ENCODE measurements at places on chromosomes 5 and 9.

DNA sequence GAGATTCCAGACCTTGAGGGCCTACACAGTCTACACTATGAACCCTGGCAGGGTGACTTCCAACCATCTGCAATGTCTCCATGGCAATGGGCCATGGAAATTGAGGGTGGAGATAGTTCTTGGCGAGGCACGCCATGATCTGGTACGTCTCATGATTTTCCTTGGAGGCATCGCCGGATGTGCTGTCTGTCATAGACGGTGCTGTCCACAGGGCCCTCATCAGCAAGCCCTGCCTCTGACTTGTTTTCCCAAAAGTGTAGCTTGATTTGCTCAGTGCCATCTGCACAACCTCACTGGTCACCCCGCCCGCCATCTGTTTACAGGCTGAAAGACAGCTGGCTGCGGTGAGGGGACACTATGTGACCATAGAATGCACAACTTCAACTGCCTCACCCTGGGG lies 73.5 kb downstream of the BOD1 start:
- no peak for DNase-seq

DNA sequence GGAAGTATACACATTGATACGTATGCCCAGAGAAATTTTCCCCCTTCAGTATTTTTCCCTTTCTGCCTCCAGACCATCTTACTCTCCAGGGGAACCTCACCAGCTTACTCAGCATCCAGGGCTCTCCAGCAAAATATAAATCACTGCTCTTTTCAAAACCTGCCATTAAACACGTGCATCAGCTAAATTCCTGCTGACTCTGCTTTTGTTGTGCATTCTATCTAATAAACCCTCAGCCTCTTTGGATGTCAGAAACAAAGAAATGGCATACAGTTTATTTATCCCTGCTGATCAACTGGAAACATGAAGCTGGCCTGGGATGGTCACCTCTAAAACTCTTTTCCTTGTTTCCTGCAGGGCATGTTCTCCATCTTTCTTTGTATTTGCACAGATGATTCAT lies 126.8 kb downstream of the TRPM3 start:
- no peak for DNase-seq

DNA sequence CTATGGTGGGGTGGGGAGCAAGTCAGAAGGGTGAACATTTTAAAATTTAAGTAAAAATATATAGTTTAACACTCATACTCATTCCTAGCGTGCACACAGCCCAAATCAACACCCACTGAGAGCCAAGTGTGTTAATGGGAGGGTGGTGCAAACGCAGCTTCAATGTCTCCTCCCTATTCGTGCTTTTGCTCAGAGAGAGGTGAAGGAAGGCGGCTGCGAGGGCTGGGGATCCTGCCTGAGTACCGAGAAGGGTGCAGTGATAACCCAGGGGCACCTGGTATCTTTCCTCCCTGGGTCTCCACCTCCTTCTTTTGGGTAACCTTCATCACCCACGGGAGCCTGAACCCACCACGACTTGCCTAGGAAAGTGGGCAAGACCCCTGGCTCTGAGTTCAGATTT lies 35.0 kb downstream of the FGF1 start:
- DNase-seq, result no peak

GRCh38 chr5:170333161-170333910 lies 35.8 kb upstream of the LCP2 start:
- no peak for DNase-seq

- DNase-seq, result no peak
These were observed 38.8 kb downstream of the PAEP start for GRCh38 chr9:135600296-135600817.

GRCh38 chr5:149262315-149262714 lies 9.3 kb upstream of the AFAP1L1 start:
- no peak for DNase-seq

GRCh38 chr9:134661299-134661698 lies 19.7 kb downstream of the COL5A1 start:
- no peak for DNase-seq

- no peak for DNase-seq
These were observed 308.1 kb upstream of the ADCY2 start for GRCh38 chr5:7087719-7088297.

- no peak for DNase-seq
These were observed 274.2 kb upstream of the SMC2 start for GRCh38 chr9:103819936-103820335.

DNA sequence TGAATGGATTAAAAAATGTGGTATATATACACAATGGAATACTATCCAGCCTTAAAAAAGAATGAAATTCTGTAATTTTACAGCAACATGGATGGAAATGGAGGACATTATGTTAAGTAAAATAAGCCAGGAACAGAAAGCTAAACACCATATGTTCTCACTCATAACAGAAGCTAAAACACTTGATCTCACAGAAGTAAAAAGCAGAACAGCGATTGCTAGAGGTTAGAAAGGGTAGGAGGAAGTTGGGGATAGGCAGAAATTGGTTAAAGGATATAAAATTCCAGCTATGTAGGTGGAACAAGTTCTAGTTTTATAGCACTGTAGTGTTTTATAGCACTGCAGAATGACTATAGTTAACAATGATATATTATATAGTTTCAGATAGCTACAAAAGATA lies 15.8 kb downstream of the MARCHF3 start:
- no peak for DNase-seq

GRCh38 chr9:2343756-2344155 lies 277.8 kb upstream of the VLDLR start:
- DNase-seq, result no peak

DNA sequence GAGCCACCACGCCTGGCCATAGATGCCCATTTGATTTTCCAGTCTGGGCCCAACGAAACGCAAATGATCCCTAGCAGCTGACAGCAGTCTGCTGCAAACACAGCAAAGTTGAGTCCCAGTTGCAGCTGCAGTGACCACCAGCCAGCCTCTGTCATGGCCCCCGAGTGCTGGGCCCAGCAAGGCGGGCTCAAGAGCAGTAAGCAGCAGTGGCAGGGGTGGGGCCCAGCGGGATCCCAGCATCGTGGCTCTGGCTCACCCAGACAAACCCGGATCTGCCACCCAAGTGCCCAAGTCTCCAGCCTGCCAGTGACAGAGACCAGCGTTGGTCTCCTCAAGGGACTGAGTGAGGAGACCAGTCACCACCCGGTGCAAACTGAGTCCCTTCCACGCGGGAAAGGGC lies 6.9 kb upstream of the LTC4S start:
- no peak for DNase-seq

DNA sequence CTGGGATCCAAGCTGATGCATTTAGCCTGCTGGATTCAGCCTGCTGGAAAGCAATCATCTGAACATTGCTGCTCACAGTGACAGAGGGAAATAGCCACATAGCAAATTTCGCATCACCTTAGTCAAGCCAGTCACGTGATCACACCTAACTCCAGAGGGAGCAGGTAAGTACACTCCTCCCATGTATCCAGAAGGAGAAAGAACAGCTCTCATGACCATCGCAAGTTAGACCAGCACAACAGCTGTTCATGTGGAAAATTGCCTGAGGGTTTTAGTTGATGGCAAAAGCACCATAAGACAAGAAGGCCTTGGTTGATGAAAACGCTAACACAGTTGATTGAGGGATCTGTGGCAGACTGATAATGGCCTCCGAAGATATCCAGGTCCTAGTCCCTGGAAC lies 34.2 kb upstream of the MYO10 start:
- DNase-seq, result no peak

DNA sequence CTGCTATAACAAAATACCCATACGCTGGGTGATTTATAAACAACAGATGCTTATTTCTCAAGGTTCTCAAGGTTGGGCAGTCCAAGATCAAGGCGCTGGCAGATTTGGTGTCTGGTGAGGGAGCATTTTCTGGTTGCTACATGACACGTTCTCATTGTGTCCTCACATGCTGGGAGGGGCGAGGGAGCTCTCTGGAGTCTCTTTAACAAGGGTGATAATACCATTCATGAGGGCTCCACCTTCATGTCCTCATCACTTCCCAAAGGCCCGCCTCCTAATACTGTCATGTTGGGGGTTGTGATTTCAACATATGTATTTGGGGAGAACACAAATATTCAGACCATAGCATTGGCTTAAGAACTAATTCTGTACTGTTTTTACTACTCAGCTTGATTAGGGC lies 4.6 kb downstream of the CFAP90 start:
- DNase-seq, result no peak

GRCh38 chr5:56814361-56814962 lies 887 bp upstream of the MAP3K1 start:
- DNase-seq, result peak; percentile 33

DNA sequence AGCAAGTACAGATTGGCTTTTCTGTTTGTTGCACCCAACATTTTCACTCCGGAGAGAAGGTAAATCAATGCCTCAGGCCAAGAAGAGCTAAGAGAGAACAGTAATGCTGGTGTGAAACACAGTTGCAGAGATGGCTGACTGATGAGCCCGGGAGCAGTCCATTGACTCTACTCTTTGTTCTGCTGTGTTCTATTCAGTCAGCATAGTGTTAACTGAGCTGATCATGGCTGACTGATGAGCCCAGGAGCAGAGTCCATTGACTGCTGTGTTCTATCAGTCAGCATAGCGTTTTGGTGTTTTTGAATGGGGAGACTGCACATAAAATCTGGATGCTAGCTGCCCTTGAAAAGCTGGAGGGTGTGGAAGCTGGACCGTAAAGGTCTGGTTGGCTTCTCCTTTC lies 141.4 kb downstream of the FRMD3 start:
- no peak for DNase-seq
